Cerebellar cortex (tissue), 1 donor: ENCODE measurements at places on chromosomes 16 and 17.
A peak's percentile ranks its signal among the peaks of the same experiment; 100 is the strongest.

DNA sequence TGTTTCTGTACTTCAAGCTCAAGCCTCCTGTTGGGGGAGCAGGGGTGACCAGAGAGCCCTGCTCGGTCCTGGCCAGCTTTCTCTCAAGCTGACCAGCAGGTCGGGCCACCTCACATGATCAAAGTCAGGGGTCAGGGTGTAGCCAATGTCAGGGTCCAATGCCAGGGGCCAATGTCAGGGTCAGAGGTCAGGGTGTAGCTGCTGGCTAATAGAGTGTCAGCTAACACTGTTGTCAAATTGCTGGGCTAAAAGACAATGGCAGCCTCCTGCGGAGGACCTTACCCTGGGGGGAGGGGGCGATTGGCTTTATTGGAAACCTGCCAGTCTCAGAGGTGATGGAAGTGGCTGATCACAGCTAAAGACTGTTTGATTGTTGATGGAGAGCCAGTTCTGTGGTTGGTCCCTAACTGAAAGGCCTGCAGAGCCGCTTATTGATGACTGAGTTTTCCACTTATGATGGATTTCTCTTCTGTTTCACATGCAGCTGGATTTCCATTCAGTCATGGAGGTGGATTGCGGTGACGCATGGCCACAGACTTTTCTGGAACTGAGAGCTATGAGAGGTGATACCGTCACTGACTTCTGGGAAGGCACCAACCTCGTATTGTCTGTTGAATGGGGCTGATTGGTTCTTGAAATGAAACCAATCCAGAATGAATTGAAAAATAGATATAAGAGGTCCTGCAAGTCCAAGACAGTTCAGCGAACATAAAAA is 97.4 kb upstream of the ZFHX3 start:
- DNase-seq: no peak

- no peak for DNase-seq
Measured at GRCh38 chr17:73722165-73722564, 77.9 kb upstream of the SDK2 start.

DNA sequence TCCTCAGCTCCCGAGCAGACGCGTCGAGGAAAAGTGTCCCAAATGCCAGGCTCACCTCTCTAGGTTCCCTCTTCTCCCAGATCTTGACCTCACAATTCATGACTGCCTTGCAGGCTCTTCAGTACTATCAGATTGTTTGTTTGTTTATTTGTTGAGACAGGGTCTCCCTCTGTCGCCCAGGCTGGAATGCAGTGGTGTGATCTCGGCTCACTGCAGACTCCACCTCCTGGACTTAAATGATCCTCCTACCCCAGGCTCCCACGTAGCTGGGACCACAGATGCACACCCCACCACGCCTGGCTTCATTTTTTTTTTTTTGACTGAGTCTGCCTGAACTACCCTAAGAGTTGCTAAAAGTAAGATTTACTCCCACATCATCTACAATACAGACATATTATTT is 15.9 kb downstream of the TMEM235 start:
- no peak for DNase-seq

GRCh38 chr16:59840169-59840568 is 1106.1 kb upstream of the GOT2 start:
- no peak for DNase-seq

DNA sequence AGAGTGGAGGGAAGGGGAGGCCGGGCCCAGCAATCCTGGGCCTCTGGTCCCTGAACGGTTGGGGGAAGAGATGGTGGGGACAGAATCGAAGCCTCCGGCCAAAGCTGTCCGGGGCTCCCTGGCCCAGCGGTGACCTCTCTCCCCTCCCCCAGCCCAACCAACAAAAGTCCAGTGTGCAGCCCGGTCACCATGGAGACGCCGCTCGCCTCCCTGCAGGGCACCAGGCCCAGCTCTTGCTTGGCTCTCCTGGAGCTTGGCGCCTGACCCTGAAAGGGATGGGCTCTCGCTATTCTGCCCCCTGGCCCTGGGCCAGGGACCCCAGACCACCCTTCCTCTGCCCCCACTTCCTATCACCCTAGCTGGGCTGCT is 1.3 kb downstream of the METRN start:
- DNase-seq: peak; percentile 81

GRCh38 chr17:41785091-41785858 is 1.2 kb downstream of the JUP start:
- peak; percentile 65 for DNase-seq

- peak; percentile 44 for DNase-seq
Measured at GRCh38 chr16:19696328-19696727, 21.7 kb downstream of the KNOP1 start.

DNA sequence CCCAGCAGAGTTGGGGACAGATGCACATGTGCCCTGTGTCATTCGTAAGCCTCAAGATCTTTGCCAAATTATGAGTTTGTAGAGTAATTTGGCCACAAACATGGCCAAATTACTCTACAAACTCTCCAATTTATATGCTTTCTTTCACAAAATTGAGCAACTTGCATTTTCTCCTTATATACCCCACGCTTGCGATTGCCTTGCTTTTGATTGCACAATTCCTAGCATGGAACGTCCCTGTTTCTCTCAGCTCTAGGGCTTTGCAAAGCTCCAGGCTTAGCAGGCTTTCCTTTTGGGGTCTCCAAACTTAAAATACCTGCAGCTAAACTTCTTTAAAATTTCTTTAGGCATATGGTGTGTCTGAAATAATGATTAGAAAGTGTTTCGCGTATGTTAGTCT is 28.5 kb upstream of the MAF start:
- no peak for DNase-seq

DNA sequence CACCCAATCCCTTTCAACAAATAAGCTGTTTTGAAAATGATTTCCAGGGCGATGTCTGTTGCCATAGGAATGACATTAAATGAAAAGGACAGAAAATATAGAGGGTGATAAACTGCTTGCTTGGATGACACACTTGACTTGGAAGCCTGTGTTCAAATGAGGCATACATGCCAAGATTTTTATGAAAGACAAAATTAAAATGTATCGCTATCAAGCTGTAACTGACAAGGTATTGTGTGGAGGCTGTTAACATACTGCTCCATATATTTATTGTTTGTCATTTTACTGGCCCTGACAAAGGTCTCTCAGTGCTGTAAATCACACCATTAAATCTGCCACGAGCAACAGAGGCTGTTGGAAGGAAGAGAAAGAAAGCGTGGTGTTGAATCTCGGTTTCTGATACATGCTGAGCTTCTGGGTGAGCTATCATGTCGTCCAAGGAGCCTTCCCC is 456.2 kb upstream of the SALL1 start:
- no peak for DNase-seq

DNA sequence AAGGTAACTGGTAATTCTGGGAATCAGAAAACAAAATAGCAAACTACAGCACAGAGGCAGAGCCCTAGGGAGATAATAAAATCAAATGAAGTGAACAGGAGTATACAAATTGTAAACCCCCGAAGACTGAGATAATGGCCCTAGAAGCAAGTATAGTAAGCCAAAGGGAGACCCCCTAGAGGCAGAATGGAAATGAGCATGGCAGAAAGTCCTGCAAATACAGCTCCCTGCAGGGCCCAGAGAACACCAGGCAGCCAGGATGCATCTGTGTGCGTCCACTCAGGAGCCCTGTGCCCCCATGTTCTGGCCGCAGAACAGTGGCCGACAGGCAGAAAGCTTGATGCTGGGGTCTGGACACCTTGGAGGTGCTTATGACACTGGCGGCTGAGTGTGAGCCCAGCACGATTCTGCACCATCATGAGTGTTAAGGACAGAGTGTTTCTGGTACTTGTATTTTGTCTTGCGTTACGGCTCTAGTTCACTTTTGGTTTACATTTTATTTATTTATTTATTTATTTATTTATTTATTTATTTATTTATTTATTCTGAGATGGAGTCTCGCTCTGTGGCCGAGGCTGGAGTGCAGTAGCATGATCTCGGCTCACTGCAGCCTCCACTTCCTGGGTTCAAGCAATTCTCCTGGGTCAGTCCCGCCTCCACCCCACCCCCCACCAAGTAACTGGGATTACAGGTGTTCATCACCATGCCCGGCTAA is 48.7 kb downstream of the RGS9 start:
- DNase-seq: no peak

- DNase-seq: no peak
Measured at GRCh38 chr17:8622191-8622590, 8.3 kb downstream of the MYH10 start.

GRCh38 chr16:22788193-22788530 is 25.8 kb upstream of the HS3ST2 start:
- DNase-seq: no peak

GRCh38 chr17:29714146-29714545 is 91.4 kb upstream of the CORO6 start:
- DNase-seq: no peak

- no peak for DNase-seq
Measured at GRCh38 chr16:10805334-10805733, 13.3 kb downstream of the TVP23A start.

DNA sequence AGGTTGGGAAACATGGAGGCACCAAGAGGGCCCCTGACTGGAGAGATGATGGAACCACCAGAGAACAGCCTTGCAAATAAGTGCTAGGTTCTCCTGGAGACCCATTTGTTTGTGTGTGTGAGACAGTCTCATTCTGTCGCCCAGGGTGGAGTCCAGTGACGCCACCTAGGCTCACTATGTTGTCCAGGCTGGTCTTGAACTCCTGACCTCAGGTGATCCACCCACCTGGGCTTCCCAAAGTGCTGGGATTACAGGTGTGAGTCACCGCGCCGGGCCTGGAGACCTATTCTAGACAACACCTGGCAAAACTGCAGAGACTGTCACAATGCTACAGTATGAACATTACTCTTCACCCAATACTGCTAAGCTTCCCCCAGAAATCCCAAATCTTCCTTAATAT is 1.5 kb downstream of the NPLOC4 start:
- no peak for DNase-seq

DNA sequence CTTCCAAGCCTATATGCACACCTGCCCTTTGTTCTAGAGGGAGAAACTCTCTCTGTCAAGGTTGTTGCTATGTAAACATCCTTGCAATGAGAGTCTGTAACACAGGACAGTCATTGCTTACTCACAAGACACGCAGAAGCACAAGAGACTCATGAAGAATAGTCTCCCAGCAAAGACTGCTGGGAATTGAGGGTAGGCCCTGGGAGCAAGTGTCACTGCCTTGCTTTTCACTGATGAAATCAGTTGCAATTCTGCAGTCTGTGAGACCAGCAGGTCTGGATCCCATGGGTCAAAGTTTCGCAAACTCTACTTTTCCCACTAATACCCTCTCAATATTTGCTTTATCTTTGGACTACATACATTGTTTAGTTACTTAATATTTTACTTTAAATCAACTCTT is 177.4 kb downstream of the FTO start:
- DNase-seq: no peak

GRCh38 chr17:79646721-79647455 is 36.0 kb upstream of the RBFOX3 start:
- DNase-seq: no peak

- no peak for DNase-seq
Measured at GRCh38 chr16:86022381-86022960, 123.5 kb downstream of the IRF8 start.

GRCh38 chr17:51032850-51033249 is 87.8 kb downstream of the SPAG9 start:
- DNase-seq: no peak

- DNase-seq: no peak
Measured at GRCh38 chr16:12090151-12090530, 113.6 kb downstream of the SNX29 start.

DNA sequence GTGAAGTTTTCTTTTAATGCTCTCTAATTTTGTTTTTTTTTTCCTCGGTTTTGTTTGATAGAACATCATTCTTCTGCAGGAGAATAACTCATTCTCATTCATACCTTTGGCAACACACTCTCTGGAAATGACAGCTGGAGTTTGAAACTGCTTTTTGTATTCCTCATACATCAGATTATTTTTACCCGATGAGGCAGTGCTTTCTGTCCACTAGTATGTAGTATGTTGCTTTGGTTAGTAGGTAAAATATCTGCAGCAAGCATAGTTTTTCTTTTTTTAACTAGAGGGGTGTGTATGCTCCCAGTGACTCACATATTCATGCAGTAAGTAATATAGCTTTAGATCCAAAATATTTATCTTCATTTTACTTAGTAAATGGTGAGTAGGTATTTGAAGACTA is 6.4 kb downstream of the PRKCA start:
- no peak for DNase-seq

DNA sequence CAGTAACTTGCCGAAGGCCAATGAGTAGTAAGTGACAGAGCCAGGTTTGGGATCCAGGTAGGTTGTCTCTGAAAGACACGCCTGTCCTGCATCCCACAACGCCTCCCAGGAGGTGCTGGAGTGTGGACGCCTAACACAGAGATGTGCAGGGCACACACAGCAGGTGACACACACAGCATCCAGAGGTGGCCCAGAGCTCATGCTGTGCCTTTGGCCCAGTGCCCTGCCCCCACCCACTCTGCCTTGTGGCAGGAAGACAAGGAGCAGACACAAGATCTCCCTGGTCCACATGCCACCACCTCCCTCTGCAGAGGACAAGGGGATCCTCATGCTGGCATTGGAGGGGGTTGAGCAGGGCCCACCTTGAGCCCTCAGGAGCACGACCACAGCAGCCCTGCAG is 14.7 kb upstream of the STH start:
- no peak for DNase-seq

DNA sequence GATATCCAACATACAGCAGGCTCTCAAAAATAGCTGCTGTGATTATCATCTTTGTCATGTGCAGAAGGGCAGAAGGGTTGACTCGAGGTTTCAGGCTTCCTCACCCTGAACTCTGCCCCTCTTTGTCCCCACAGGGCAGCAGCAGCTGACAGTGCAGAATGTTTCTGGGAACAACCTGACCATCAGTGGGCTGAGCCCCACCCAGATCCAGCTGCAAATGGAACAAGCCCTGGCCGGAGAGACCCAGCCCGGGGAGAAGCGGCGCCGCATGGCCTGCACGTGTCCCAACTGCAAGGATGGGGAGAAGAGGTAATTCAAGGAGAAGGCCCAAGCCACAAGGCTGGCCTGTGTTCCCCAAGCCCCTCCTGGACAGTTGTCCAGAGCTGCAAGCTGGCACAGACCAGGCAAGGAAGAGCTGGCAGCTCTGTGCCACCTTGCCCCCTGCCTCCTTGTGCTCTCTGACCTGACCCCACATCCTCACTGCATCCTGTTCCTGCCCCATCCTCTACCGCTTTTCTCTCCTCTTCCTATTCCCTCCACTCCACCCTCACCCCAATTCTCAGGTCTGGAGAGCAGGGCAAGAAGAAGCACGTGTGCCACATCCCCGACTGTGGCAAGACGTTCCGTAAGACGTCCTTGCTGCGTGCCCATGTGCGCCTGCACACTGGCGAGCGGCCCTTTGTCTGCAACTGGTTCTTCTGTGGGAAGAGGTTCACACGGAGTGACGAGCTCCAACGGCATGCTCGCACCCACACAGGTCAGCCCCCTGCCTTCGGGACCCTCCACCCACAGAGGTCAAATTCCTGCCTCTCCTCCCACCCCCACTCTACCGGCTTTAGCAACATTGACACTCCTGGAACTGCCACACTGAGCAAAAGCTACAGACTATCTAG is 16.3 kb upstream of the PNPO start:
- DNase-seq: no peak

GRCh38 chr17:49471089-49471683 is 23.9 kb upstream of the NGFR start:
- DNase-seq: no peak

- DNase-seq: no peak
Measured at GRCh38 chr17:48513666-48514455, 16.9 kb downstream of the HOXB1 start.
